ENCODE measurements at places on chromosomes 4 and X.

DNA sequence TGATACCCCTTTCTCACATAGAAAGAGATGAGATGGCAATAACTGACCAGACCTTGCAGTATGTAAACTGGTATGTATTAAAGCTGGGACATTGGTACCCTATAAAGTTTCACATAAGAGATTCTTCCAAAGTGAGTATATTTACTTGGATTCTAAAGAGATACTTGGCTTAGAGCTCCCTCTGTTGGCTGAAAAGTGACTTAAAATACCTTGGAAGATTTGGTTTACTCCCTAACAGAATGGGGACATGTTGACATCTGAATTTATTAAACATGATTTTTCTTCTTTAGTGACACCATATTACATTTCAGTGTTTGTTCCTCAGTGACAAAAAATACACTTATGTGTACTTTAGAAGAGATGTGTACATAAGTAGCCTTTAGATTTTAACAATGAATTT lies 47.9 kb upstream of the RGN start:
- no peak for DNase-seq
- no peak overlapping the region for H3K27ac ChIP-seq
- no peaks in the 10 kb centered on the region for H3K36me3 ChIP-seq

DNA sequence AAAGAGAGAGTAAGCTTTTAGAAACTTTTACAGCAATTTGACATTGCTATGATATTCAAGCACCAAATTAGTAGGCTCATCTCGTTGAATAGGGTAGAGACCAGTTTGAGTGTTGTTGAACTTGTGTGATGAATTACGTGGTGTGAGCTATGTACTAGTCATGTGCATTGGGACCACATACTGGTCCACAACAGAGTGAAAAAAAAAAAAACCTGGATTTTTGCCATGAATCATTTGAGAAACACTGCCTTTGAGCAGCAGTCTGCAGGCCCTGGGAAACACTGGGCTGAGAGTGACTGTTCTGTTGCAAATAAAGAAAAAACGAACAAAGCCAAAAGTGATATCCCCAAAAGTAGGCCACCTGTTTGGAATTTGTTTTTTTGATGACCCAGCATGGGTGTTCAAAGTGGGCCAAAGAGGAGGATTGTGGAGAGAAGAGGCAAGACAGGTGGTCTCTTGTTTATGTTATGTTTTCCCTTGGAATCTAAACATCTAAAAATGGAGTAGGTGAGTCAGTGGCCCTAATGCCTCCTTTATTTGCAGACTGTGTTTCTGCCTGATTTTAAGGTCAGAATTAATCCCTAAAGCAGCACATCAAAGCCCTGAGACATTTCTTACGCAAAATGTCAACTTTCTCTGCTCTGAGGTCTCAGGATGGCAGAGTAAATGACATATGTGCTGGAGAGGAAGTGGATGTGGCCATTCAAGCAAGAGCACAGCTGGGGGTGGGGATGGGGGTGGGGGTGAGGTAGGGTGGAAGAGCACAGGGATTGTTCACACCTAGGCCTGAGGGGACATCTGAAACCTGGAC lies 33.5 kb downstream of the TAF7L start:
- H3K4me1 ChIP-seq = peaks cover 2% of the 10 kb centered on the region
- no peaks in the 10 kb centered on the region for H3K36me3 ChIP-seq
- H3K27ac ChIP-seq = no peak overlapping the region
- no peak overlapping the region for H3K4me3 ChIP-seq
- no peak for DNase-seq
- H3K27me3 ChIP-seq = no peaks in the 10 kb centered on the region

DNA sequence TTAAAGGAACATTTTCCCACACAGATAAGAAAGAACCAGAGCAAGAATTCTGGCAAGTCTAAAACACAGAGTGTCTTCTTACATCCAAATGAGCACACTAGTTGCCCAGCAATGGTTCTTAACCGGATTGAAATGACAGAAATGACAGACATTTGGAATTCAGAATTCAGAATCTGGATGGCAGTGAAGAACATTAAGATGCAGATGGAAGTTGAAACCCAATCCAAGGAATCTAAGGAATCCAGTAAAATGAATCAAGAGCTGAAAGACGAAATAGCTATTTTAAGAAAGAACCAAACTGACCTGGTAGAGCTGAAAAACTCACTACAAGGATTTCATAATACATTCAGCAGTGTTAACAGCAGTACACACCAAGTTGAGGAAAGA lies 21.5 kb downstream of the ANAPC10 start:
- no peaks in the 10 kb centered on the region for H3K27me3 ChIP-seq
- no peak for DNase-seq
- peaks cover 4% of the 10 kb centered on the region for H3K36me3 ChIP-seq
- H3K27ac ChIP-seq = peak overlapping the region; percentile 27
- H3K4me3 ChIP-seq = peak overlapping the region; percentile 25

DNA sequence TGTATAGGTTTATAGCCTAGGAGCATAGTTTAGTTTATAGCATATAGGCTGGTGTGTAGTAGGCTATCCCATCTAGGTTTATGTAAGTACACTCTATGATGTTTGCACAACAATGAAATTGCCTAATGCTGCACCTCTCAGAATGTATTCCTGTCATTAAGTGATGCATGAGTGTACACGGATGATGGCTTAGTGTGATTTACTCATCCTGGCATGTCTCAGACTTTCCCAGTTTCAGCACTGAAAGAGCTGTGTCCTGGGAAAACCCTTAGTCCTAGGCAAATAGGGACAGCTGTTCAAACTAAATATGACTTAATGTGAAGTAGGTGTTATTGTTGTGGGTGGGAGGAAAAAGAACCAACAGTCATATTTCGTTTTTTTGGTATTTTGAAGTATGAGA lies 264.9 kb upstream of the MAGEB18 start:
- no peaks in the 10 kb centered on the region for H3K4me1 ChIP-seq
- no peaks in the 10 kb centered on the region for H3K36me3 ChIP-seq
- no peak overlapping the region for H3K4me3 ChIP-seq
- H3K27me3 ChIP-seq = no peaks in the 10 kb centered on the region
- no peak overlapping the region for H3K27ac ChIP-seq
- DNase-seq = no peak

- peaks cover 4% of the 10 kb centered on the region for H3K36me3 ChIP-seq
- no peak overlapping the region for H3K27ac ChIP-seq
- peak; percentile 71 for DNase-seq
- peak overlapping the region; percentile 89 for H3K4me3 ChIP-seq
- H3K27me3 ChIP-seq = peaks cover 35% of the 10 kb centered on the region
- H3K4me1 ChIP-seq = peaks cover 13% of the 10 kb centered on the region
Observed at GRCh38 chr4:2041239-2042130, 17.6 kb upstream of the NAT8L start.

DNA sequence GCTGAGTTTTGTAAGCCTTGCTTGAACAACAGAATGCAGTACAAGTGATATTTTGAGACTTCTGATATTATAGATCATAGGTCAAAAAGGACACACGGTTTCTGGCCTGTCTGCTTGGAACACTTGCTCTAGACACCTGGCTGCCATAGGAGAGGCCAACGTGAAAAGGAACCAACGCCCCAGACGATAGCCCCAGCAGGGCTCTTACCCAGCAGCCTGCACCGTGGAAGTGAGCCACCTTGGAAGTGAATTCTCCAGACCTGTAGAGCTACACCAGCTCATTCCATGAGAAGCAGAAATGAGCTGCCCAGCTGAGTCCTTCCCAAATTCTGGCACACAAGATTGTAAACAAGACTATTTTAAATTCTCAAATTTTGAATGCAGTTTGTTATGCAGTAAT lies 323.1 kb downstream of the FBXO8 start:
- DNase-seq = no peak
- no peaks in the 10 kb centered on the region for H3K4me1 ChIP-seq
- H3K36me3 ChIP-seq = no peaks in the 10 kb centered on the region
- H3K27ac ChIP-seq = no peak overlapping the region
- H3K27me3 ChIP-seq = no peaks in the 10 kb centered on the region

DNA sequence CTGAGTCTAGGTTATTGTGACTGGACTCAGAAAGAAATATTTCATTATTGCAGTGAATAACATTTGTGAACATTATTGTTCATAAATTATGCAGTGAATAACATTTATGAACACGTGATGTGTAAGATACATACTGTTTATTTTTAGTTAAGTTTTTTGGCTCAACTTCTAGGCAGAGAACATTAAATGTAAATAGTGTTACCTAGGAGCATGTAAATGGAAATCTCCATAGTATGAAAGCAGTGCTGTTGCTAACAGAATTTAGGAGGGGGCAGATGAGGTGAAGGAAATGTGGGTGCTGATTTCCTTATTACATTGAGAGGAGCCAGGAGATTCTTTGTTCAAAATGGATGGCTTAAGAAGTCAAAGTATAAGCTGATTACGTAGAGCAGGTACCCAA lies 45.0 kb downstream of the HTT start:
- no peak overlapping the region for H3K4me3 ChIP-seq
- peaks cover 5% of the 10 kb centered on the region for H3K4me1 ChIP-seq
- no peaks in the 10 kb centered on the region for H3K36me3 ChIP-seq
- no peak for DNase-seq
- no peak overlapping the region for H3K27ac ChIP-seq
- H3K27me3 ChIP-seq = no peaks in the 10 kb centered on the region

- no peaks in the 10 kb centered on the region for H3K36me3 ChIP-seq
- peaks cover 19% of the 10 kb centered on the region for H3K27me3 ChIP-seq
- no peak for DNase-seq
- H3K27ac ChIP-seq = no peak overlapping the region
- no peak overlapping the region for H3K4me3 ChIP-seq
- no peaks in the 10 kb centered on the region for H3K4me1 ChIP-seq
Observed at GRCh38 chr4:182427554-182427953, 184.4 kb downstream of the TENM3 start.

- H3K27me3 ChIP-seq = no peaks in the 10 kb centered on the region
- H3K27ac ChIP-seq = peak overlapping the region; percentile 95
- H3K36me3 ChIP-seq = no peaks in the 10 kb centered on the region
- DNase-seq = no peak
- H3K4me3 ChIP-seq = peak overlapping the region; percentile 58
Observed at GRCh38 chrX:154738011-154738738, 12.7 kb downstream of the GAB3 start.

DNA sequence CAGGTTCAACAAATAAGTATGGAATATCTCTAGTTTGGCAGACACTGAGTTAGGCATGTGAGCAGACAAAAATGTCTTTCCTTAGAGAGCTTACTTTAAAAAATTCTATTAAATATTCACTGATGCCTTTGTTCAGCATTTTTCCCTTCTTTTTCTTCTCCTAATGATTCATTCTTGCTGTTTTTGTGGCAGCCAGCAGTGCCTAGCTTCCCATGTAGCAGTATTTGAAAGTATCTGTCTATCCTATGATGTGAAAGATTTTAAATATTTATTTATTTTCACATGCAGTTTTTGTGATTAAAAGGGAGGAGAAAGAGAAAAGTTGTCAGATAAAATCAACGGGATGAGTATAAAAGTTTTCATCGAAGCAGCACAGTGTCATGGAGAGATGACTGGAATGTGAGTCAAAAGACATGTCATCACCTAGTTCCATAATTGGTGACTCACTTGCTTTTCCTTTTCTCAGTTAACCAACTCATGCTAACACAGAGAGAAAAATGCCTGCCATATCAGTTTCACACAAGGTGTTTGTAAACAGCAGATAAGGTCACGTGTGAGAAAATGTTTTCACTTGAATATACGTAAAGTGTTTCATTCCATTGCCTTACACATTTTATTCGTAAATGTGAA lies 69.8 kb downstream of the BMPR1B start:
- H3K4me1 ChIP-seq = no peaks in the 10 kb centered on the region
- no peak overlapping the region for H3K27ac ChIP-seq
- no peak overlapping the region for H3K4me3 ChIP-seq

DNA sequence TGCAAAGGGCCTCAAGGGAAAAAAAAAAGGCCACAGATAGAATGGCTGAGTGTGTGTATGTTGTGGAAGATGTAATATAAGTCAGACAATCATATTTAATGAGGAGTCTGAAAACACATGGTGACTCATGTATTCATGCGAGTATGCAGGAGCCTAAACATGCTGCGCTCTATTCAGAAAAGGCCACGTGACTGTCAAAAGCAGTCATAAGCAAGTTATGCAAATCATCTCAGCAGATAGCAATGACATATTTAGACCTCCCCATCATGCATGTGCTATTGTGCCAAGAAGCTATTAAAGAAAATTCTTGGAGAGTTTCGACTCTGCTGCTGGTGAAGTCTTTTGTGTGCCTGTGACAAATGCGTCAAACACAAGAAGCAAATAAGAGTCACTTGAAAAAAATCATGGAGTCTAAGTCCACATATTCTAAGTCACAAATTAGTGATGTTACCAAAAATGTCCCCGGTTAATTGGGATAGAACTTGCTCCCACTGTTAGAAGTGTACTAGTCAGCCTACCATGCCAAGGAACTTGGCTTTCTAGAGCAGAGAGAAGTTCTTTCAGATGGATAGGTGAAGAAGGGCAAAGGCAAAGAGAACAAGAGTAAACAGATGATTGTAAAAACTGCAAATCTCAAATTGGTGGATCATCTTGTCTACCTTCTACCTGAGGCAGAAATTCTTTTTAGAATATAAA lies 5.0 kb downstream of the LNX1 start:
- no peak overlapping the region for H3K27ac ChIP-seq
- no peak for DNase-seq
- peaks cover 2% of the 10 kb centered on the region for H3K4me1 ChIP-seq
- no peaks in the 10 kb centered on the region for H3K36me3 ChIP-seq
- H3K27me3 ChIP-seq = peaks cover 52% of the 10 kb centered on the region

All from T-helper 17 cell (primary cell).